ENCODE measurements at places on chromosomes 13 and 19. TPM values are rescaled to one million over a fixed set of nuclear protein-coding genes. Genes with fewer than 3 reads are reported as not detected.

CCL25 gene
- total RNA-seq = 19.0 TPM

GRIK5 gene
- total RNA-seq = 0.44 TPM

IFNL1 gene
- not detected for total RNA-seq

ZNF527 gene
- 8.7 TPM for total RNA-seq

TPRX2 gene
- total RNA-seq = not detected

APOC4 gene
- not detected for total RNA-seq

CRLF1 gene
- total RNA-seq = not detected

KBTBD6 gene
- 6.9 TPM for total RNA-seq

GSX1 gene
- not detected for total RNA-seq

NDFIP2 gene
- 9.8 TPM for total RNA-seq

NECTIN2 gene
- 2.4 TPM for total RNA-seq

NUFIP1 gene
- total RNA-seq = 5.1 TPM

STARD13 gene
- 0.17 TPM for total RNA-seq

CBARP gene
- total RNA-seq = 0.14 TPM

ZIC2 gene
- total RNA-seq = not detected

ZNF135 gene
- 3.8 TPM for total RNA-seq

LILRB4 gene
- 1.7 TPM for total RNA-seq

RNF17 gene
- total RNA-seq = not detected

SPACA4 gene
- not detected for total RNA-seq
